Stimulated activated CD4-positive, alpha-beta T cell treated with anti-CD3 and anti-CD28 coated beads, Interleukin-2, amount 100 ng/mL, for 48 hours (primary cell): ENCODE measurements at places on chromosomes 12 and 14.

DNA sequence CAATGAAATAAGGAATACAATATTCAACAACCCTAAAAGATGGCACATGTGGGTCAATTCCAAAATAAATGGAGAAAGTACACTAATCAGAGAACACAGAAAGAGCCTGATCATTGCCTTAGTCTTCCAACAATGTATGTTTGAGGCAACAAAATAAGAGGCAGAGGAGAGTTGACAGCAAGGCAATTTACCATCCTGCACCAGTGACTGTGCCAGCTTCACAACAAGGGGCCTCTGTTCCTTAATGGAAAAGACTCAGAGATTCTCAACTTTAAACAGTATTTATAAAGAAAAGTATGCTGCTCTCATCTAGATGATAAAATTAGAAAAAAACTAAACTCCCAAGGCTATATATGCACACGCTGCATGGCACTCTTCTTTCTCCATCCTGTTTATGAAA, 25.9 kb downstream of the EPS8 start:
- no peak for DNase-seq

- no peak for DNase-seq
Measured at GRCh38 chr12:26264215-26264838, 69.0 kb downstream of the SSPN start.

DNA sequence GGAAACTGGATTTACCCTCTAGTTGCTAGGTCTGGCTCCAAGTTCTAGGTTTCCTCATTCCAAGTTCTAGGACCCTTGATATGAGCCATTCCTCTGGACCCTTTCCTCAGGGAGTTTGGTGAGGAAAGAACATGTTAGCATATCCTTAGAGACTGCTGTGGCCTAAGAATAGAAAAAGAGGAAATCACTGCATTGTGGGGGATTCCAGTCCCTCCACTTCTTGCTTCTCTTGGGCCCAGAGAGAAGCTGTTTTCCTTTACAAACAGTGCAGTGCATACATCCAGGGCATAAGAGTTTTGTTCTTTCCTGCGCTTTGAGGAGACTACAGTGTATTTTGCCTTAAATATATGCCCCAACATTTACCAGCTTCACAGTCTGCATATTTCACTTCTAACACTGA, 59.0 kb downstream of the LLPH start:
- DNase-seq: no peak

DNA sequence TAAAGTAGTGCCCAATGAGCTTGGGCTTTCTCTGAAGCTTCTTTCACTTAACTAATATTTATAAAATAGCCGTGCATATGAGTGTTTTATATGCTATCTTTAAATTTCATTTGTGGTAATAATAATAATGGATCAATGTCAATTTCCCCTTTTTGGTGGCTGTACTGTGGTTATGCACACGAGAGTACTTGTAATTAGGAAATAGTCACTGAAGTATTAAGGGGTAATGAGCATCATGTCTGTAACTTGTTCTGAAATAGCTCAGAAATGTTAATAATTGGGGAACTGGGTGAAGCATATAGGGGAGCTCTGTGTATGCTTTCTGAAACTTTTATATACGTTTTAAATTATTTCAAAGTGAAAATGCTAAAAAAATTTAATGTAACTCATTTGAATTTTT, 7.0 kb upstream of the RNASE8 start:
- DNase-seq: no peak

- DNase-seq: peak; percentile 4
Measured at GRCh38 chr12:104890476-104891096, 67.5 kb downstream of the SLC41A2 start.
